ENCODE measurements at places on chromosomes 7 and 10.

DNA sequence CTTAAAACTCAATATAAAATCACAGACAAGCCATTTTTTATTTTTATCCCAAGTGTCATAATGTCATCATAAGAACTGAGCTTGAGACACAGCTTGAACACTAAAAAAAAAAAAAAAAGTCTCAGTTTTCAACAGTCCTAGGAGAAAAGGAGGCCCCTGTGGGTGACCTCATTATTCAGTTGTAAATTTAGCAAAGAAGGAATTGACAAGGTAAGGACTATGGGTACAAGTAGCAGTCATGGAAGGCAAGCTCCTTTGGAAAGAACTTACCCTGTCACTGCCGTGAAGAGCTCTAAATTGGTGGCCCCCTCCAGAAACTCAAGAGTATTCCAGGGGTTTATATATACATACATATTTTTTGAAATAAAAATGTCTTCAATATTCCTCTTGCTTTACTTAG lies 864.4 kb upstream of the KCND2 start:
- DNase-seq = no peak

GRCh38 chr7:12725575-12726316 lies 38.3 kb downstream of the ARL4A start:
- no peak for DNase-seq

GRCh38 chr10:5896208-5897052 lies 6.4 kb downstream of the FBH1 start:
- no peak for DNase-seq

DNA sequence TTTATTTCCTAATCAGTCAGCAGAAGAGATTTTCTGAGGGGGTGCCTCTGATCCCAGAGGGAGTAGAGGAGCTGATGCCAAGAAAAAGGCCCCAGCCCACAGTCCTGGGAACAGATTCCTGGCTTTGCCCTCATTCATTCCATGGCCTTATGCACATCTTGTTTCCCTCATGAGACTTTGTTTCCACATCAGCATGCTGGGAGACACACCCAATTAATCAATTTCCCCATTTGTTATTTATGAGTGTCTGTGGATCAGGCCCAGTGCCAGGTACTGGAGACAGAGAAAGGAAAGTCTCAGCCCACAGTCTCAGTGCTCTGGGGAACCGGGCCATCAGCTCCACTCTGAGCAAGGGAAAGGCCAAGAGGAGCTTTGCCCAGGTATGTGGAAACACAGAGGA lies 496.2 kb upstream of the ZMIZ1 start:
- DNase-seq = no peak

DNA sequence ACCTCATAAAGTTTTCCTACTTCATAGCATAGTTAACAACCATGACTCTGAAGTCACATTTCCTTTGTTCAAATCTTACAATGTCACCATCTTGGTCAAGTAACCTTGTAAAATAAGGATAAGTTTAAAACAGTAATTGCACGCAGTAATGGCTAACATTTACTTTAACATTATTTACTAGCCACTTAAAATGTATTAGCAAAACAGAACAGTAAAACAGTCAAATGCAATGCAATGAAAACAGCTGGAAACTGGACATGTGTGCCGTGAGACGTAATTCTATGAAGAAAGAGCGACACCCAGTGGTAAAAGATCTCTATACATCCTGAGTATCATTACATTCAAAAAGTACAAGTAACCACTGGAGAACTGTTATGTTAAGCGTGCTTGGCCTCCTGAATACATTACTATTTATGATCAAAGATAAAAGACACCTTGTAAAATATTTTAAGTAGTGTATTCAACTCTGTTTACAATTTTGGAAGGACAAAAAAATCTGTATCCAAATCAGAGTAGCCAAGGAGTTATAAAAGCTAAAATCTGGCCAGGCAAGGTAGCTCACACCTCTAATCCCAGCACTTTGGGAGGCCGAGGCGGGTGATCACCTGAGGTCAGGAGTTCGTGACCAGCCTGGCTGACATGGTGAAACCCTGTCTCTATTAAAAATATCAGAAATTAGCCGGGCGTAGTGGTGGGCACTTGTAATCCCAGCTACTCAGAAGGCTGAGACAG lies 27.2 kb downstream of the ATE1 start:
- DNase-seq = no peak

- DNase-seq = no peak
Measured at GRCh38 chr10:74289188-74289587, 138.2 kb downstream of the ADK start.

- DNase-seq = no peak
Measured at GRCh38 chr10:13535346-13535745, 6.5 kb upstream of the BEND7 start.
